ENCODE measurements at places on chromosomes 7 and 10.

- no peak for DNase-seq
Measured at GRCh38 chr7:100372256-100372655, 1.0 kb upstream of the PILRA start.

DNA sequence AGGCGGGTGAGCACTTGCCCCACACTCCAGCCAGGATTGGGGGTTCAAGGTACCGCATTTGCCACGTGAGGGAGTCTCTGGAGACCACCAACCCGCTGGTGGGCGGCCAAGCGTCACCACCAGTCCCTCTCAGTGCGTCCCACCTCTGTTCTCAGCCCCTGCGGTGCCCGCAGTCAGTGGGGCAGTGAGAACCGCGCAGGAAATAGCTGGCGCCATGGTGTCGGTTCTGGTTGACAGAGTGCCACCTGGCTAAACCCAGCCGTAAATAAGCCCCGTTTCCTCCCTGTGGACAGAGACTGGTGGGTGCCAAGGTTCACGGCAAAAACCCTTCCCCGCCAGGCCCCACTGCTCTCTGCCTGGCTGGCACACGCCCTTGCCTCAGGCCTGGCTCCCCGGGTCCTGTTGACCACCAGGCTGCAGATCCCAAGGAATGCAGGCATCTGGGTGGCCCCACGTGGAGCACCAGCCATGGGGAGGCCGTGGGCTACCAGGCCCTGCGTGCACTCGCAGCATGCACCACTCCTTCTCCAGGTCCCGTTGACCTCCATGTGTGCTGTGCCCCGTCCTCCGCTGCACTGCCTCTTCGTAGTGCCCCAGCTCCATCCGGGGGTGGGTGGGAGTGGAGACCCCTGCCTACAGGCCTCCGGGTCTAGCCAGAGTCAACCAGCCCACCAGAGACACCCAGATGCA is 140.0 kb downstream of the LHPP start:
- DNase-seq = no peak

- no peak for DNase-seq
Measured at GRCh38 chr10:95783741-95784140, 27.8 kb downstream of the ENTPD1 start.

DNA sequence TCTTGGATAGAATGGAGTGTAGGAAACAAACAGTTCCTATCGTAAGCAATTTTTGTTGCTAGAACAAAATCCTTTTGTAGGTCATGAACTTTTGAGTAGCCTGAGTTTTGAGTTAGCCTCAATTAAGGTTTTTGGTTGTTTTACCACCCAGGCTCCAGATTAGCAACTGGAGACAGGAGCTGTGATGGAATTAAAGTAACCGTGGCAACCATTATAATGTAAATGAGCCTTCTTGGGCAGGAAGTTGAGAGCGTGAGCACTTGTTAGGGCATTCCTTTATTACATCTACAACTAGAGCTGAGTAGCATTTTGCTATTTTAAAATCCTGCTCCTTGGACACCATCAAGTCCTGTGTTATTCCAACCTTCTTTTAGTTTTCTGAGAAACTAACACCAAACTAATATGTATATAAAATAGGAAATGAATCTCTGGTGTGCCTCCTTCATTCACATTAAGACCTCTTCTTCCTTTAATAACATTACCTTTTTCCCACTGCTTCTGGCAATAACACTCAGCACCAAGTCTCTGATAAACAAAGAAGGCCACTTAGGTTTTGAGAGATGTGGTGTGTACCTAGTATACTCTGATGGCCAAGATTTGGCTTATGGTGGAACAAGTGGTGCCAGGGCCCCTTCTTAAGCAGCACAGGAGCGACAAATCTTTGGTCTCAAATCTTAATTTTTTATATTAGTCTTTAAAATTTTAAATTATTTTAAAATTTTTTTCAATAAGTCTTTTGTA is 34.0 kb downstream of the AHCYL2 start:
- DNase-seq = no peak

DNA sequence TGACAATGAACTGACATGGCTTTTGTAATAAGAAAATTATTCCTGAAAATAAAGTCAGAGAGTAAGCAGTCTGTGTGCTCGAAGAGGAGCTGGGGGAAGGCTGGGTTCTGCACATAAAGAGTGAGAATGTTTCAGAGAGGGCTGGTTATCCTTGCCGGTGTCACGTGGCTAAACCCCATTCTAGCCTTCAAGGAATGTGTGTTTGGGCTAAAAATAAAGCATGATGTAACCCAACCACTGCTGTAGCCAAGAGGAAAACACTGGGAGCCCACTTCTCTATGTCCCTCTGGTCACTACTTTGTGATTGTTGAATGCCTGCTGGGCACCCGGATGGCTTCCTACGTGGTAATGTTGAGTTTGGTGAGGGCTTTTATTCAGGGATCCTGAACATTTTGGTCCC is 23.5 kb downstream of the WDFY4 start:
- DNase-seq = no peak

GRCh38 chr10:69451784-69452251 is 553 bp downstream of the TSPAN15 start:
- DNase-seq = no peak

DNA sequence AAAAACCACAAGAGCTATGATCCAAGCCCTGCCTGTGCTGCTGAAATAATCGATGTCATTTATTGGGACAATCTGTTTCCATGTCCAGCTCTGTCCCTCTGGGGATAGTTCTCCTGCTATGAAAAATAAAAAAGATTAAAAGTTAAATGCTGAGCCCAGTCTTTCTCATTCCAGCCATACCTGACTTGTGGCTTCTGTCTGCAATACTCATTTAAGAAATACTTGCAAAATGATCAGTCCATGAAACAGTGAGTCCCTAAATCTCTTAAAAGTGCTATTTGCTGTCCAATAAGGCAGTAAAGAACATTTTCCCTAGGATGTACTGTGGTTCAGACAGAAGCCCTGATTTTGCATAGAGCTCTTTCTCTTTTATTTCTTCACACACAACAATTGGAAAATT is 91.7 kb downstream of the SLC16A9 start:
- no peak for DNase-seq

DNA sequence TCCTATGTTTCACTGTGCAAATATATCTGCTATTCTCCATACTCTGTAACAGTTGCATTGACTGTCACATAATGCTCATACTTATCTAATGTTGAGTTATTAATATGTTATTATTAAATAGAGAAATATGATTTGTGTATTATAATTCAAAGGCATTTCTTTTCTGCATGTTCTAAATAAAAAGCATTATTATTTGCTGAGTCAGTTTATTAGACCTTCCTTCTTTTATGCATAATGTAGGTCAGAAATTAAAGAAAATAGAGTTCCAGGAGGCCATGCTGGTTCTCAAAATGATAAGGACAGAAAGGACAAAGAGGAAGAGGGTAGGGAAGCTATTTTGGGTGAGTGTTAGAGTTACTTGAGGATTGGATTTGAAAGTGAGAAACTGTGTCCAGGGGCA is 50.7 kb downstream of the CYP2C9 start:
- DNase-seq = no peak

DNA sequence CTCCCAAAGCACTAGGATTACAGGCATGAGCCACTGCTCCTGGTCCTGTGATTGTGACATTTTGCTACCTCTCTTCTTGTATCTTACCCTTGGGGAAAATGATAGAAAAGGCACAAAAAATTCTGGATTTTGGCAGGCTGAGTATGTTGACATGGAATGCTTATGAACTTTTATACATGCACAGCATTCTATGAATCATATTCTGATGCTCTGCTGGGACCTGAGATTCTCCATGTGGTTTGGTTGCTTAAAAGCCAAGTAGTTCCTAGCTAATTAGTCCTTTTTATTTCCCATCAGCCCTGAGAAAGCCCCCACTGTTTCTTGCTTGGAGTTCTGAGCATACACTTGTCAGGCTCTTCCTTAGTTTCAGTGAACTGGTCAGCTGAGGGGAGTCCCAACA is 8.3 kb upstream of the KAZALD1 start:
- no peak for DNase-seq

DNA sequence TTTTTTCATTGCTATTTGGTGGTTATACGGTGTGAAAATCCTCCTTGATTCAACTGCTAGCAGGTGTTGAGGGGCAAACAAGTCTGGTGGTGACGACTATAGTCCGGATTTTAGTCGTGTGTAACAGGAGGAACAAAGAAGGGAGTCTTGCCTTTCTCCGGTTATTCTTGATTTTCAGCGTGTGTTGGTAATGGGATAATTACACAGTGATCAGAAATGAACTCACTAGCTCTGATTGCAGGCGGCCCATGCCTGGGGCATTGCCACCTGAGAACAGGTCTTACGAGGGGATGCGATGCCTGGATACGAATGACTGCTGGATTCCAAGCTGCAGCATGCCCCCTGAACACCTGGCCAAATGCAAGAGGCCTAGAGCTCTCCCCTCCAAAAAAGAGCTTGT is 72.8 kb downstream of the CAMK1D start:
- DNase-seq = no peak

DNA sequence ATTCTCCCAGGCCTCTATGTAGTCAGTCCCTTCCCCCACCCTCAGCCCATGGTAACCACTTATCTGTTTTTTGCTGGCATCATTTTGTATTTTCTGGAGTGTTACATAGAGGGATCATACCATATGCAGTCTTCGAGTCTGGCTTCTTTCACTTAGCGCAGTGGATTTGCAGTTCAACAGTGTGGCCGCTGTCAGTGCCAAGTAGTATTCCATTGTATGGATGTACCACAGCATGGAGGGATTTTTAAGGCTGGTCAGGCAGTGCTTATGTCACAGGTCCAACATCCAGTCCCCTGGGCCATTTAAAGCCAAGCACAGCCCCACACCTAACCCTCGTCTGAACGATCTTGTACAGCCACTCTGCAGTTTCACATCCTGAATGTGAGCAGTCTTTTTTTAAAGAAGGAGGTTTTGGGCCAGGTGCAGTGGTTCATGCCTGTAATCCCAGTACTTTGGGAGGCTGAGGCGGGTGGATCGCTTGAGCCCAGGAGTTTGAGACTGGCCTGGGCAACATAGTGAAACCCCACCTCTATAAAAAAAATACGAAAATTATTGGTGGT is 121.8 kb downstream of the CUX1 start:
- DNase-seq = no peak

- no peak for DNase-seq
Measured at GRCh38 chr7:93327006-93327633, 95.0 kb downstream of the VPS50 start.

DNA sequence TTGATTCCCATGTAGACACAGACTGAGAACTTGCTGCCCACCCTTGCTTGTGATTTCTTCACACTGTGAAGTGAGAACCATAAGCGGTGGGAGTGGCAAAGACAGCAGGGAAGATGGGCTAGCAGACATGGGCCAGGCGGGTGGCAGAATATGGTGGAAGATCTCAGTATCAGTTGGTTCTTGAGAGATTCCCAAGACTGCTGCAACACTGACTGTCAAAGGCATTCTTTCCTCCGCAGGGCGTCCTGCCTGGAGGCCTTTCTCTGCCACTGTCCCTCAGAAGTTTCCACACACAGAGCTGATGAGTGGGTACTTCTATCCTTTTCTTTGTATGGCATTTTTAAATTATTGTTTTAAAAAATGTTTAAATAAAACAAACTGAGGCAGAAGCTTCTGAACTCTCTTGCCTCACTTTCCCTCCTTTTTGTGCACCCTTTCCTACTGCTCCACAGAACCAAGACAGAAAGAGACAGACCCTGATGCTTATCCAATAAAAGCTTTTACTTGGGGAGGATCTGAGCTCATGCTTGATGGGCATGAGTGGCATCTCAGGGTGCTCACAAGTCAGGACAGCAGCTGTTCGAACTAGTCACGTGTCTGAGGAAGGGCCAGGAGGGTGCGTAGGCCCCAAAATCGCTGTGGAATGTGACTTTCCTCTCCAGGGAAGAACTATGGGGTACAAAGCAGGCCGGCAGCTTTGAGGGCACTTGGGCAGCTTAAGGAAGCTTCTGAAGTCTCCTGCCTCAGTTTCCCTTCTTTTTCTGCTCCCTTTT is 104.7 kb upstream of the PCGF5 start:
- no peak for DNase-seq

GRCh38 chr7:22680482-22680911 is 46.5 kb upstream of the IL6 start:
- no peak for DNase-seq

GRCh38 chr7:101255796-101256195 is 10.9 kb upstream of the FIS1 start:
- no peak for DNase-seq

DNA sequence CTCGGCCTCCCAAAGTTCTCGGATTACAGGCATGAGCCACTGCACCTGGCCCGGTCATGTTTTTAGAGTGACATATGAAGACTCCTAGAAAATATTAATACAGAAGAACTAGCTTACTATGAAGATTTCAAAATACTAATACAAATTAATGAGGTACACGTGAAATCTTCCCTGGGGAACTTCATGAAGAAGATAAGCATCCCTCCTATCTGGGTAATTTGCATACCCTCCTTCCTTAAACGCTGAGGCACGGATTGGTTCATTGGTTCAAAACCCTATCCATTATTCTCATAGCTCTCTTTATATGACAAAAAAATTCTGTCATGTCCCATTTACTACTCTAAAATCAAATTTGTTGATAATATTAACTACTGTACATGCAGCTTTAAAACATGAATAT is 224.8 kb upstream of the KLF14 start:
- DNase-seq = no peak

DNA sequence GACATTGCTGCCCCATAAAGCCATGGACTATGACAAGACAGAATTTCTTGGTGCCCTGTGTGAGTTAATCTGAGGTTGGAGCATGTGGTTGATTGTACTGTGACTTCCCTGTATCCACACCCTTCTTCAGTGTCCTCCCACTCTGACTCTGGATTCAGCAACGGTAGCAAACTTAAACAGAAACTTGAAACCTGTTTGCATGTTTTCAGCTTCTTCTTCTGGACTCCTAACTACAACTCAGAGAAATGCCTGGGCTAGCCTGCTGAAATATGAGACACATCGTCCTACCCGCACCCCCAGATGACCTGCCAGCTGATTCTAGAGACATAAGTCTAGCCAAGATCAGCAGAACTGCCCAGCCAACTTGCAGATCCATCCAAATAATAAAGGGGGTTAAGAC is 78.4 kb downstream of the IPMK start:
- DNase-seq = no peak

DNA sequence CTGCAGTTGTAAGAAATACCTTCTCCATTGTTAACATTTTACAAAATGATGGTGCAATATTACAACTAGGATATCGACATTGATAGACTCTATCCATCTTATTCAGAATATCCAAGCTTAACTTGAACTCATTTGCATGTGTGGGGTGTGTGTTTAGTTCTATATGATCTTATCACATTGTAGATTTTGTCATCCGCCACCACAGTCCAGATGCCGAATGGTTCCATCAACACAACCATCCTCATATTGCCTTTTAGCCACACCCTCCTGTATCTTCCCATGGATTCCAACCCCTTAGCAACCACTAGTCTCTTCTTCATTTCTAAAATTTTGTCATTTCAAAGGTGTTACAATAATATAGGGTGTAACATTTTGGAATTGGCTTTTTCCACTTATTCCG is 452.9 kb upstream of the AKR1E2 start:
- no peak for DNase-seq

Measured in stimulated activated CD8-positive, alpha-beta memory T cell treated with anti-CD3 and anti-CD28 coated beads, Interleukin-7, amount 100 ng/mL, for 48 hours (primary cell).